Hematopoietic multipotent progenitor cell treated with erythropoietin and hydrocortisone succinate and interleukin-3 and kit ligand, for 6 days (in vitro differentiated cells): ENCODE measurements at places on chromosomes 4 and X.

GRCh38 chrX:85836868-85837267 lies 210.5 kb downstream of the CHM start:
- no peak for DNase-seq

- DNase-seq = no peak
Measured at GRCh38 chrX:119552508-119552907, 12.7 kb downstream of the STEEP1 start.

GRCh38 chr4:39102297-39102696 lies 40.3 kb downstream of the KLHL5 start:
- no peak for DNase-seq

DNA sequence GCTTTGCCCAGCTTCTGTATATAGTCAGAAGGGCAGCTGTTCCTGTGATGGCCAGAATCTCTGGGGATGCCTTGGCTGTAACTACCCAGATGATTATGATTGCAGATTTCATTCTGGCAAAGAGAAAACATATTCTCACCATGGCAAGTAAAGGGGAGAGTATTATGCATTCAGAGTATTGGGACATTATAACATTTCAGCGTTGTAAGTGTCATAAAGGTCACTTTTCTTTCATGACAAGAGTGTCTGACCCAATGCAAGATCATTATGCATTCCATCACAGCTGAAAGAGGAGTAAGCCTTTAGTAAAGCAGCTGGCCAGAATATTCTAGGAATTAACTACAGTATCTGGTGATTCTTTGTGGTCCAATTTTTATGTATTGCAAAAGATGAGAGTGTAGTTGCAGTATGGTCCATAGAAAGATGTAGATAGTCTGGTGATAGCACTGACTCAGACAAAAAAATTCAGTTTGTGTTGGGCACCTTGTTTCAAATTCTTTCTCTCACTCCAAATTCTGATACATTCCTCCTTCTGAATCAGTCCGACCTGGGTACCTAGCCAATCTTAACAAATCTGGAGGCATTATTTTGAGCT lies 2366.3 kb downstream of the PCDH7 start:
- no peak for DNase-seq

- no peak for DNase-seq
Measured at GRCh38 chr4:179762840-179763239, 2320.6 kb upstream of the AGA start.

DNA sequence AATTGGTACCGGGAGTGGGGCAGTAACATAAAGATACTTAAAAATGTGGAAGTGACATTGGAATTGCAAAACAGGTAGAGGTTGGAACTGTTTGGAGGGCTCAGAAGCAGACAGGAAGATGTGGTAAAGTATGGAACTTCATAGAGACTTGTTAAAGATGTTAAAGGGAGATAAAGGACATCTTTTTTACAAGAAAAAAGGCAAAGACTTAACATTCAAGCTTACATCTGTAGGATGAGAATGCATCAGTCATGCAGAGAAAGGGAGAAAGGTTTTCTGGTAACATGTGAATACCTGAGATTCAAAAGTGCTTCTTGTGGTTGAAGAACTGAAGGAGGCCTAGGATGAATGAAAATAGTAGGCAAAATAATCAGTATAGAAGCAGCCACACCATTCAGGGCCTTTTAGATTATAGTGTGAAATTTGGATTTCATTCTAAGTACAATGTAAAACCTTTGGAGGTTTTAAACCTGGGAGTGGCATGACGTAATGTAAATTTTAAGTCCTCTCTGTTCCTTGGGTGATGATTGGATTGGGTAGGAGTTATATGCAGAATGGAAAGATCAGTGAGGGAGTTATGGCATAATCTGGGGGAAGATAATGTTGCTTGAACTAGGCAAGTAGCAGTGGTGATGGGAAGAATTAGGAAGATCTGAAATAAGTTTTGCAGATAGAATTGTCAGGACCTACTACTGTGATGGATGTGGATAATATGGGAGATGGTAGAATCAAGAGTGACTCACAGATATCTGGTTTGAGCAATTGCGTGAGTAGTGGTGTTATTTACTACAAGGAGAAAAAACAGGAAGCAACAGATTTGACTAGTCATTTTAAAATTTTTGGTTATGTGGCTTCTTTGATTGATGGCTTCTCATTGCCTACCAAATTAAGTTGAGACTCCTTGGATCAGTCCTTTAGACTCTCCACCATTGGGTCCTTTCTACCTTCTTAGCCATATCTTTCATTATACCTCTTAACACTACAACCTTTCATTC lies 138.7 kb downstream of the VSIG4 start:
- no peak for DNase-seq

DNA sequence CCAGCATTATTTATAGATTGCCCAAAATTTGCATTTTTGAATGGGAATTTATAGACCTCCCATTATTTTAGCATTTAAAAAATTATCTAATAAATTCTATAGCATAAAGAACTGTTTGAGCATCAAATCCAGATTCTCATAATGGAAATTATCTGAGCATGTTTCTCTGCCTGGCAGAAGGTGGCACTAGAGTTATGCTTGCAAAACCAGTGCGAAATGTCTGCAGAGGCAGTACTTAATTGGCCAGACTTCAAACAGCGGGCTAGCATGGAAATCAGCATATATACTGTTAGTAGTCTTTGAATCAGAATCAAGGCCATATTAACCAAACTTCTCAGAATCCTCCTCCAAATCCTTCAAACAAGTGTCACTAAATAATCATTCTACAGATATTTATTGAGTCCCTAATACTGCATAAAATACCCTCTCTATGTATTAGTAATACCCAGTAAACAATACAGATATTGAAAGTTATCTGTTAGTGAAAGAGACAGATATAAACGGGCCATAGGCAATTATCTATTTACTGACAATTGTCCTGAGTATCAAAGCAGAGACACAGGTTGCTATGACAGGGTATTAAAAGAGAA lies 78.7 kb upstream of the DCLK2 start:
- DNase-seq = peak; percentile 76

DNA sequence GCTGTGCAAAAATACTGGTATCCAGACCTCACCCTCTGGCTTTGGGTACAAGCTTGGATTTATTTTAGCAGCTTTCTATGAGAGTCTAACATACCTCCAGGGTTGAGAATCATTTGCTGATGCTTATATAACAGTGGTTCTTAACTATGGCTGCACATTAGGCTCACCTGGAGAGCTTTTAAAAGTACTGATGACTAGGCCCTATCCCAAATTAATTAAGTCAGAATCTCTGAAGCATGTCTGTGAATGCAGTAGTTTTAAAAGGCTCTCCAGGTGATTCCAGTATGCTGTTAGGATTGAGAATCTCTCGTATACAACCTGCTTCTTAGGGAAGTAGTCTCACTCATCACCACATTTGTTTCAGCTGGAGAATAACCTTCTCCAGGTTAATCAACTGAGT lies 99.2 kb downstream of the PDHA2 start:
- DNase-seq = no peak

DNA sequence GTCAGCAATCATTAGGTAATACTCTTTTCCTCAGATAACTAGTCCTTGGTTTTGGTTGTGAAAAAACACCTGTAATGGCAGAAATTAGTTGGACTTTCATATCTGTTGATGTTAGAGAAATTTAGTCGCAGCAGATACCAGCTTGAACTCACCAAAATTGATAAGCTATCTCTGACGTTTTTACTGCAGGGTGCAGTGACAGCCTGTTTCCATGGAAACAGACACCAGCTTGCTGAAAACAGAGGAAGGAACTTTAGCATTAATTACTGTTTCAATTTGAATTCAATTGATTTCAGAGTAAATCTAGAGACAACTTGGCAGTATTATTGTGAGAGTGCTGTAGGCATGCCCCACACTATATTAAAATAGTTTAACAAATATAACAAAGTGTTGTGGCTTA lies 246.5 kb downstream of the PPP1R2C start:
- DNase-seq = no peak

DNA sequence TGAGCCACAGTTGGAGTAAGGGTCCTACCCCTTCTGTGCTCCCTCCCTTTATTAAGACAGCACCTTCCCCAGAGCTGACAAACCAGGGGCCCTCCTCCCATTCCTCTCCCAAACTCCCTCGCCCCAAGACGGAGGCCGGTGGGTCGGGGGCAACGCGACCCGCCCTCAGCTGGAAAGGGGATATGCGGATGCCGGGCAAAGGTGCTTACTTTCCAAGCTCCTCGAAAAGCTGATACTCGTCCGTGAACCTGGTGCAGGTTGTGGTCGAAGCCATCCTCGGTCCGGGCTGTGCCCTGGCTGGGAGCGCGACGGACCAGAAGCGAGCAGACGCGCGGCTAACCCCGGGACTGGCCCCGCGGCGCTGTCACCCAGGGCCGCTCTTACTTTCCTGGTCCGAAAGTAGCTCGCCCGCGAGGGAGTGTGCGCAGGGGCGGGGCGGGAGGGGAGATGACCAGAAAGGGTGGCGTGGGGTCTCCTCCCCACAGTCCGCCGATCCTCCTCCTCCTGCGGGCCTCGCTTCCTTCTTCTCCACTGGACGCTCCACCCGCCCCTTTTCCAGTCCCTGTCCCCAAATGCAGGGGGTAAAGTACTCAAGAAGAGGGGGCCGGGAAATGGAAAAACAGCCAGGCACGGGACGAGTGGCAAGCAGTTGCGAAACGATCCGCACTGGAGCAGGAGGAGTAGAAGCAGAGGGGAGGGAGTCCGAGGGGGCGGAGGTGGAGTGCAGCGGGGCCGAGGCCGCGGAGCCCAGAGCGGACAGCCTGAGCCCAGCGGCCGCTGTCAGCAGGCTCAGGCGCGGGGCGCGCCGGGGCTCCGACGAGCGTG lies 531 bp downstream of the CAMK2D start:
- DNase-seq = peak; percentile 12

DNA sequence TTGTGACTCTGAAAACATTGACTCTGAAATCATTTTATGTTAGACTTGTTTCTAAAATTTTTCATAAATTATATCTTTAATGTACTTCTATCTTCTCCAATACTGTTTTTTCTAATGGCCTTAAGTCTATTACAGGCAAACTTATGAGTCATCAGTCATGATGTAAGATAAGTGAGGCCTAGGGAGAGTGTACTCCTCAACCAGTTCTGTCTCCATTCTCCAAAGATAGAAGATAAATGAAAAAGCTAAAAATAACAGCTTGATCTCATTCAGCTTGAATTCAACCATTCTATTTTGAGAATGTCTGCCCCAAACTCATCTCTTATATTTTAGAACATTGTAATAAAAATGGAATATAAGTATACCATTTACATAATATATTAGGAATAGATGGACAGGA lies 34.5 kb downstream of the STBD1 start:
- peak; percentile 62 for DNase-seq
